HFF-Myc (cell line): ENCODE measurements at places on chromosomes 5 and 9.

DNA sequence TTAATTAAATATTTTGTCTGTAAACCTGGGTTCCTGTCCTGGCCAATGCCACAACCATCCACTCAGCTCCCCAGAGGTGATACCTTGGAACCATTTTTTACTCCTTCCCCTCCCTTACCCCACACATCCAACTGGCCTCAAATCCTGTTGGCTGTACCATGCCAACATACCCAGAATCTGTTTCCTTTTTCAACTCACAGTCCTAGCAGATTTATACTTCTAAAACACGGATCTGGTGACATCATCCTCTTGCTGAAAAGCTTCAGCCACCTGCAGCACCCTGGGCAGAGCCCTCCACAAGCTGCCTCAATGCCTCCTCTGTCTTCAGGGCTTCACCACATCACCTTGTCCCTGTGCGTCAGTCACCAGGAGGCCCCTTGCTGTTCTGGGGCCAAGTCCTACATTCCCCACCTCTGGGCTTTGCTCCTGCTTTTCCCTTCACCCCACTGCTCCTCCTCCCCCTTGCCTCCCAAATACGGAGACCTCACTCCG is 14.9 kb downstream of the SEMA6A start:
- DNase-seq: no peak

- no peak for DNase-seq
Observed at GRCh38 chr5:9515436-9515835, 30.4 kb downstream of the SEMA5A start.

DNA sequence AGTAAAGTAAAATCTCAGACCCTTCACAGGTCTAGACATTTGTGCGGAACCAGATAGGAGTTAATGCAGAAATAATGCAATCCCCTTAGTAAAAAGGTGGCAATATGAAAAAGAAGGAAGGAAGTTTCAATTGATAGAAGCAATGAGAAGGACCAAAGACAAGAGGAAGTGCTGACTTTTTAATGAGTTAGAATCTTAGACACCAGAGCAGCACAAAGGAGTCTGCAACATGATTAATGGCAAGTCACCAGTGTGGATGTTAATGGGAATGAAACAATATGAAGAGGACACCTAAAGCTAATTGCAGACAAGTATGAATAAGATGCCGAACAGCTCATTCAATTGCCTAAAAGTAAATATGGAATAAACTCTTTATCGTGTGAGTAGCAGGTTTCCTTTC is 50.9 kb downstream of the MEGF9 start:
- DNase-seq: no peak

DNA sequence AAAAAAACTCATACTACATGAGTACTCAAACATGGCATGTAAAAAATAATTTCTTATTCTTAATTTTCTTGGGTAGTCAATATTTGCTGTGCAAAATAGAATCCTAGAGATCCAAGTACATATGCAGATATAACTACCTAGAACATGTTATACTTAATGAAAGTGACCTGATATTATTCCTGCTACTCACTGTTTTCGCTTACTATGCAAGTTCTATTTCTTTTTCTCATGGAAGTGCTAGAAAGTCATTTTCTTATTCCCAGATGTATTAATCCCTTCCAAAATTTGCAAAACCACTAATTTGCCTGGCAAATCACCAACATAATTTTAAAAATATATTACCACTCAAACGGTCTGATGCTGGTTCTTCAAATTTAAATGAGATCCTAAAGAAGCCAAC is 19.2 kb upstream of the PLAC8L1 start:
- DNase-seq: no peak

DNA sequence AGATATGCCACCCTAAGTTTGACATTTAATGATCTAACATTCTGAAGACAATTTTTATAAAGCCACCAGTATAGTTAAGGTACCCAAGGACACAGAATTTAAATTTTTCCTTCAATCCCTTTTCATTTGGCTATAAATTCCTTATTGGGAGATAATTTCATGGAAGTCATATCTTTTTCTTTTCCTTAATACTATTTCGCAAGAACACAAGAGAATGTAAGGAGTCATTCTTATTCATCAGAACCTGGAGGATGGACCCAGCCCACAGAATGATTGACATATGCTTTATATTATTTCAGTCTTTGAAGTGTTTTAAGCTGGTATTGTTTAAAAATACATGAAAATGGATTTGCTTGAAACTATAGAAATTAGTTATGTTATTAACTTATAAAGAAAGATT is 79.6 kb downstream of the DROSHA start:
- no peak for DNase-seq

- DNase-seq: peak; percentile 47
Observed at GRCh38 chr5:99032234-99033013, 103.6 kb upstream of the CHD1 start.

DNA sequence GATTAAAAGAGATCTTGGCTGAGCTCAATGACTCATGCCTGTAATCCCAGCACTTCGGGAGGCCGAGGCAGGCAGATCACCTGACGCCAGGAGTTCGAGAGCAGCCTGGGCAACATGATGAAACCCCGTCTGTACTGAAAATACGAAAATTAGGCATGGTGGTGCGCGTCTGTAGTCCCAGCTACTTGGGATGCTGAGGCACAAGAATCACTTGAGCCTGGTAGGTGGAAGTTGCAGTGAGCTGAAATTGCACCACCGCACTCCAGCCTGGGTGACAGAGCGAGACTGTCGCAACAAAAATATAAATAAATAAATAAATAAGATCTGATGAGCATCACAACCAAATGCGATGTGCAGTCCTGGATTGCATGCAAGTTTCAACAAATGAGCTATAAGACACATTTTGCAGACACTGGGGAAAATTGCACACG is 8.7 kb upstream of the ENG start:
- no peak for DNase-seq

- no peak for DNase-seq
Observed at GRCh38 chr9:101693546-101694336, 44.7 kb downstream of the GRIN3A start.

DNA sequence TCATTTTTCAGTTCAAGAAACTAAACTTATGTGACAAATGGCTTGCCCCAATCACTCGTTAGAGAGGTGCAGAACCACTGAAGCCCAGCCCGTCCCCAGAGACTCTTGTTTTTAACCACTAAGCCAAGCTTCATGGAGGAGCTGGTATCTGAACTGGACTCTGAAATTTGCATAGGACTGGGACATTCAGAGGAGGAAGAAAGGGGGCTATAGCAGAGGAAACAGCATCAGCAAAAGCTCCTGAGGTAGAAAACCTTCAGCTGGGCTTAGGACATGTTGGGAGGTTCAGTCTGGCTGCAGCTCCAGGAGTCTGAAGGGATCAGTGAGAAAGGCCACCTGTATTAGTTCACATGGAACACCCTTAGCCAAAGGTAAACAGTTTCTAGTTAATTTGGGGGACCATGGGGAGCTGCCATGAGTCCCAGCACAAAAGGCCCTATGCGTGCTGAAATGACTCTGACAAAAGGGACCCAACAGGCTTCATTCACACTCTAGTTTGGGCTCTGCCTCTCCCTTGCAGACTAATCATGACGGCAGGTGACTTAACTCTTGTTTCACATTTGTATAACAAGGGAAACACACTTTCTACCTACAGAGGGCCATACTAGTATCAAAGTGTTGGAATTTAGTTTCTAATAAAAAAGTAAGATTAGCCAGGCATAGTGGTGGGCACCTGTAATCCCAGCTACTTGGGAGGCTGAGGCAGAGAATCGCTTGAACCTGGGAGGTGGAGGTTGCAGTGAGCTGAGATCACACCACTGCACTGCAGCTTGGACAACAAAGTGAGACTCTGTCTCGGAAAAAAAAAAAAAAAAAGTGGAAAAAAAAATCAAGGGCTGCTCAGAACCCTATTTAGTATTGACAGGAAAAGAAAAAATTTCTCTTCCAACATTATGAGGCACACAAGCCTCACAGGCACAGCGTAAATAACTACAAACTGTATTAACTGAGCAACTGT is 10.2 kb downstream of the FBXO10 start:
- no peak for DNase-seq

- no peak for DNase-seq
Observed at GRCh38 chr9:77907585-77907984, 124.0 kb downstream of the GNAQ start.

- no peak for DNase-seq
Observed at GRCh38 chr5:124057724-124058231, 545.8 kb downstream of the CSNK1G3 start.

GRCh38 chr9:131028931-131029573 is 20.1 kb downstream of the LAMC3 start:
- no peak for DNase-seq

- no peak for DNase-seq
Observed at GRCh38 chr9:137700911-137701310, 82.1 kb downstream of the EHMT1 start.

- no peak for DNase-seq
Observed at GRCh38 chr5:147510885-147511284, 1.0 kb upstream of the DPYSL3 start.

DNA sequence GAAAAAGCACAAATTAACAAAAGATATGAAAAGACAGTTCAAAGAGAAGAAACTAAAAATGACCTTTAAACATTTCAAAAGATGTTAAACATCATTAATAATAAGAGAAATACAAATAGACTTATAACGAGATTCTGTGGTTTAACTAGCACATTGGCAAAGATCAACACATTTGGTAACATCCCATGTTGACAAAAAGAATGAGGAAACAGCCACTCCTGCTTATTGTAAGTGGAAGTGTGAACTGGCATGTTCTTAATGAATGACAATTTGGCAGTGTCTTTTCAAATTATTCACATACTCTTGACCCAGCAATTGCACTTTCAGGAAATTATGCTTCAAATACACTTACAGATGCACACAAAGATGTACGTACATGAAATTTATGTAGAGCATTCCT is 176.3 kb downstream of the TLE1 start:
- DNase-seq: no peak

DNA sequence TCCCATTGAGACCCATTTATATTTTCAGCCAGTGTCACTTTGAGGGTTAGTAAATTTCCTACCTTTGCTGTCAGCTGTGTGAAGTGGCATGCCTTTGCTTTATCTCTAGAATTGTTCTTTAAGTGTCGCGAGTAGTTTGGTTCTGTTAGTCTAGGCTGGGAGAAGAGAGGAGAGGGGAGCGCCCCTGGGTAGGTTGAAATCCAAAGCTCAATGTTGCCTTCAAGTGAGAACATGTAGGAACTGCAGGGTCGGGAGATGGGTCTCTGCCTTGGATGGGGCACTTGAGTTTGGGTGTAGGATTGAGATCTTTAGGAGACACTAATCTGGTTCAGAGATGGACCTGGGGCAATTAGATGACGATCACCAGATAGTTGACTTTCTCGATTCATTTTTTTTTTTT is 46.3 kb downstream of the STC2 start:
- no peak for DNase-seq

GRCh38 chr9:34642679-34643078 is 3.8 kb upstream of the GALT start:
- DNase-seq: no peak

DNA sequence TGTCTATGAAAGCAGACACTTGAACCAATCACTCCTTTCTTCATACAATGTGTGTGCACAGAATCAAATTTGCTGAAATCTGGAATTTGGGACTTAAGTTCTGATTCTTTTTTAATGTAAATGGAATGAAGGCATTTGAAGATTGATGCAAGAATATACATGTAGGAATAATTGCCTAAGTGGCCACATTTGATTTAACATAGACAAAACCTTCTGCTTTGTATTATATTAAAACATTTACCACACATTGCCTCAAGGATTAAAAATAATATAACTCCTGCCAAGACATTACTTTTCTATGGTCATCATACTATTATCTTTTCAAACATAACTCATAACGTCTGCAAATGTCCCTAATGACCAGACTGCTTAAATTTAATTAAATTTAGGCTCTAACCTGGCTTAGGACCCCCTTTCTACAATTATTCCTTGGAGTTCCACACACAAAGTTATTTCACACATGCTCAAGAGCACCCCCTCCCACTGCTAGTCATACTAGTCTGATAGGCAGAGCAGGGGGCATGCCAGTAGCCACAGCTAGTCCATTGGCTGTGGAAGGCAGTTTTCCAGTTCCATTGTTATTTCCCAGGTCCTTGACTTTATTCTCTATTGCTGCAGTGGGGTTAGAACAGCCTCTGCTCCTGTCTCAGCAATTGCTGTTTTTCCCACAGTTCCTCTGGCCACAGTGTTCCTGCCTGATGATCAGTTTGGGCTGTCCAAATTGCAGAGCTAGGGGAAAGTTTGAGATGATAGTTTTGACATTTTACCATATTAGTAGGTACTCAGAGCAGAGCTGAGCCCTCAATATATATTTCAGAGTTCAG is 360.6 kb upstream of the GRAMD2B start:
- DNase-seq: no peak

GRCh38 chr9:69579760-69580581 is 92.2 kb downstream of the APBA1 start:
- no peak for DNase-seq

- no peak for DNase-seq
Observed at GRCh38 chr9:94697972-94698581, 28.4 kb upstream of the AOPEP start.

DNA sequence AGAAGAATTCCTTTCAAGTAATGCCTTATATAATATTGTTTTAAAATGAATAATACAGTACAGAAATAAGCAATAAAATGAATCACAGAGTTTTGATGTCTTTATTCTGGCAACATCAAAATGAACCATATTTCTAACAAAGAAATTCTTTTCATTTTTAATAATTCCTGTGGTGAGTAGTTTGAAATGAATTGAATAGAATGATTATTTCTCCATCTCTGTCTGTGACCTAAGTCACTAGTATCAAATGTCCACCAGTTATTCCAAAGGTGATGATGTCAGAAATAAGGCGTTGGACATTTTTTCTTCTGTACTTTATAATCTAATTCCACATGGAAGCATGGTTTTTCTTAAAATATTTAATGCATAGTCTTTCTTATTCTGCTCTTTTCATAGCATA is 106.2 kb downstream of the ADAMTSL1 start:
- DNase-seq: no peak

DNA sequence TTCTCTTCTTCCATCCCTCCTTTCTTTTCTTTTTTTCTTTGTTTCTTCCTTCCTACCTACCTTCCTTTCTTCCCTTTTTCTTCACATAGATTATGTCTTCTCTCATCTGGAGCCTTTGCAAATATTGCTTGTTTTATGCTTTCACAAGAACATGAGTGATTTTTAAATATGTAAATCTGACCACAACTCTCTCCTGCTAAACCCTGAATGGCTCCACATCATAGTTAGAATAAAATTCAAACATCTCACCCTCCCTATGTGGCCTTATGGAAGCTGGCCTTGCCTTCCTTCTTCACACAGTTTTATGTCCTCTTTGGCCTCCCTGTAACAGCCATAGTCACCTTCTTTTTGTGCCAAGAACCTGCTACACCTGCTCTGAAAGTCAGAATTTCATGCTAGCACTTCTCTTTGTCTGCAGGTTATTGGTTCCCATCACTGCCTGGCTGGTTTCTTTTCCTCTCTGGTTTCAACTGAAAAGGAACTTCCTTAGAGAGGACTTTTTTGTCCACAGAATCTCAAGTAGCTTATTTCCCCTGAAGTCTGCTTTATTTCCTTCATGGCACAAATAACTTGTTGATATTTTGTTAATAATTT is 114.3 kb upstream of the TNC start:
- DNase-seq: no peak

DNA sequence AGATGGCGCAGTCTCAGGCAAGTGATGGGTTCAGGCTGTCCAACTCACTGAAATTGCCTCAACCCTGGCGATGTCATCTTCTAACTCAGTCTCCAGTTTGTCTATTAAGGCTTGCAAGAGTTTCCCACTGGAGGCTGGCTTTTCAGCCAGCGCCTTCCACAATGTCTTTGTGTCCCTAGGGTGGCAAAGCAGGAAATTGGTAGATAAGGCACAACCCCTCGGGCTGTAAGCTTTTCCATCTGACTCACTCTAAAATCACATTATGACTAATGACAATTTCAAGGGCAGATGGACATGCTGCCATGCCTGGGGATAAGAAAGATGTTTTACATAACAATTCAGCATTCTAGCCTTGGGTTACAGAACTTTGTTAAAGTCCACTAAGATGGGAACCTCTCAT is 61.9 kb downstream of the MROH2B start:
- no peak for DNase-seq
